Subcutaneous adipose tissue (tissue), 4 donors: ENCODE measurements at places on chromosomes 16 and 17. TPM values are rescaled to one million over a fixed set of nuclear protein-coding genes. Genes with fewer than 3 reads are reported as not detected.

The SBK1 gene
- 0.22 TPM for total RNA-seq

The CBX2 gene
- total RNA-seq = 0.88 TPM

The FOXF1 gene
- 0.98 TPM for total RNA-seq

The GPRC5B gene
- total RNA-seq = 24.3 TPM

The BEAN1 gene
- not detected for total RNA-seq

The CRISPLD2 gene
- 128 TPM for total RNA-seq

The NACA2 gene
- not detected for total RNA-seq

The SULT1A4 gene
- 26.6 TPM for total RNA-seq

The SPN gene
- 2.0 TPM for total RNA-seq

The GRB7 gene
- total RNA-seq = not detected

The MILR1 gene
- 9.9 TPM for total RNA-seq

The ABHD15 gene
- total RNA-seq = 25.4 TPM

The PRAC1 gene
- not detected for total RNA-seq

The TPSB2 gene
- total RNA-seq = 163 TPM

The CLEC18A gene
- total RNA-seq = 2.0 TPM

The PSMD3 gene
- total RNA-seq = 67.8 TPM

The AOC3 gene
- 189 TPM for total RNA-seq

The SOST gene
- total RNA-seq = not detected

The ERCC4 gene
- 8.3 TPM for total RNA-seq
